ENCODE measurements at places on chromosomes 12 and 14. TPM values are rescaled to one million over a fixed set of nuclear protein-coding genes. Genes with fewer than 3 reads are reported as not detected.

Gene UBR7
- polyA plus RNA-seq, result 10.1 TPM

GRCh38 chr14:104734991-104735779, 11.2 kb downstream of the ADSS1 start:
- H3K36me3 ChIP-seq, result no peaks in the 10 kb centered on the region
- no peak overlapping the region for H3K27ac ChIP-seq
- H3K27me3 ChIP-seq, result no peaks in the 10 kb centered on the region
- DNase-seq, result no peak

DNA sequence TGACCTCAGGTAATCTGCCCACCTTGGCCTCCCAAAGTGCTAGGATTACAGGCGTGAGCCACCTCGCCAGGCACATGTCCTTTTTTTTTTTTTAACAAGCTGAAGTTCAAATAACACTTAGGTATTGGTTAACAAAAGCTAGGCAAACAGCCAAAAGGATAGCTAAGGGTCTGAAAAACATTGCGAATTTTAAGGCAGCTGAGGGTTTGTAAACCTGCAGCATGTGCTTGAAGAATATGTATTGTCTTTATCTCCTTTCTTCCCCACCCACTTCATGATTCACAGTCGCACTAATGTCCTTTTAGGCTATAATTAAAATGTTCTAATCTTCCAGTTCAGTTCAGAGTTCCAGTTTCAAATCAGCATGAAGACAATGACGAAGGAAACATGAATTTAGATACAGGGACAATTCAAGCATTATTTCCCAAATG, 30.1 kb upstream of the CERS5 start:
- H3K4me1 ChIP-seq, result no peaks in the 10 kb centered on the region
- H3K4me3 ChIP-seq, result no peak overlapping the region
- H3K36me3 ChIP-seq, result peaks cover 3% of the 10 kb centered on the region
- no peak overlapping the region for H3K27ac ChIP-seq
- H3K27me3 ChIP-seq, result no peaks in the 10 kb centered on the region

DNA sequence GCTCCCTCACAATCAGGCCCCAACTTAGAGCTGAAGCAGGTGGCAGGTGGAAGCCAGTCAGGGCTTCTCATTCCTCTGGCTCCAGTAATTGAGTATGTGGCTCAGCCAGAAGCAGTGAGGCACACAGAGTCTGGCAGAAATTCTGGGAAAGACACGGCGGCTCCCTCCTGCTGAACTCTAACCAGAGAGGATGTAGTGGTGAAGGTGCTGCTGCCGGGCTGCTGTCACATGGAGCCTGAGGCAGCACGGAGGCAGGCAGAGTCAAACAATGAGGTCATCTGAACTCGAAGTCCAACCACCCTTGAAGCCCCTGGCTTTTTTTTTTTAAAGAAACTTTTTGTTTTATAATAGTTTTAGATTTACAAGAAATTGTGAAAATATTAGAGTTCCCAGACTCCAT, 33.4 kb upstream of the SMOC1 start:
- DNase-seq, result no peak
- H3K4me3 ChIP-seq, result no peak overlapping the region
- no peaks in the 10 kb centered on the region for H3K4me1 ChIP-seq
- H3K27me3 ChIP-seq, result no peaks in the 10 kb centered on the region
- no peaks in the 10 kb centered on the region for H3K36me3 ChIP-seq
- H3K27ac ChIP-seq, result no peak overlapping the region

GRCh38 chr14:64812412-64812811, 67.3 kb downstream of the SPTB start:
- no peak overlapping the region for H3K4me3 ChIP-seq
- no peak overlapping the region for H3K27ac ChIP-seq
- H3K27me3 ChIP-seq, result no peaks in the 10 kb centered on the region

GRCh38 chr14:32662211-32662610, 276.5 kb upstream of the NPAS3 start:
- DNase-seq, result no peak
- no peak overlapping the region for H3K27ac ChIP-seq
- H3K4me1 ChIP-seq, result no peaks in the 10 kb centered on the region
- H3K4me3 ChIP-seq, result no peak overlapping the region
- H3K27me3 ChIP-seq, result no peaks in the 10 kb centered on the region

DNA sequence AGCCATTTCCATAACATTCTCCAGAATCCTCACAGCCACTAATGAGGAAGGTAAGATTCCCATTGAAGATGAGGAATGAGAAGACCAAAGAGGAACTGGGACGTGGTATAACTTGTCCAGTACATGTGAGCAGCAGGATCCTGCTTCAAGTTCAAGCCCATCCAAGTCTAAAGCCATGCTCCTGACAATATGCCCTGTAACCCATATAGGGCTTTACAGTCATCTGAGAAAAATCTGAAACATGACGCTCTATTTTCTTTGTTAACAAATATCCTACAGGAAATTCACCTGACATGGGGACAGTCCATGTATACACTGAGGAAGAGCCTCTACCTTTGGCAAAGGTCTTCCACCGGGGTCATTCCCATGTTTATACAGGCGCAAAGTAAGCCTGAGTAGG, 3.1 kb upstream of the ACTR6 start:
- no peaks in the 10 kb centered on the region for H3K36me3 ChIP-seq
- H3K4me3 ChIP-seq, result no peak overlapping the region
- H3K27ac ChIP-seq, result no peak overlapping the region
- H3K27me3 ChIP-seq, result no peaks in the 10 kb centered on the region
- DNase-seq, result no peak

Gene VWF
- 15.9 TPM for polyA plus RNA-seq

DNA sequence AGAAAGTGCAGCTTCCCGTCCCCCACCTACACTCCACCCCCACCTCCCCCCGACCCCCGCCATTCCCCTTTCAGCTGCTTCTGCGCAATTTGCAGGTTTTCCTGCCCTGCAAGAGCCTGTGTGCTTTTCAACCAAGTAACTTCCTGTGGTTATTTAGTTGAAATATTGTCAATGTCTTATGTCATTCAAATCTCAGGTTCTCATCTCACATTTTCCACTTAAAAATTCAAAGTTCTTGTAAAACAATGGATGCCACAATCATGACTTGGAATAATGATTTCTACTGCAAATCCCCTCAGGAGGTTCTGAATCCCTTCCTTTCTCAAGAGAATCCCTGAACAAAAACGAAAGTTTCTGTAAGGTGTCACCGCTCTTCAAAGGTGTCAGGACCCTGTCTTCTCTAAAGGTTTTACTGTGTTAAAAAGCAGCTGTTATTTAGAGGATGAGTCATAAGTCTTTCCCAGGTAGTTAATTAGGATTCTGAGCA, 31.6 kb downstream of the WBP11 start:
- H3K27me3 ChIP-seq, result no peaks in the 10 kb centered on the region
- no peak for DNase-seq
- H3K36me3 ChIP-seq, result no peaks in the 10 kb centered on the region
- H3K4me3 ChIP-seq, result peak overlapping the region; percentile 64
- H3K27ac ChIP-seq, result peak overlapping the region; percentile 95
- peaks cover 4% of the 10 kb centered on the region for H3K4me1 ChIP-seq

- H3K4me3 ChIP-seq, result peak overlapping the region; percentile 26
- peaks cover 3% of the 10 kb centered on the region for H3K4me1 ChIP-seq
- no peaks in the 10 kb centered on the region for H3K27me3 ChIP-seq
- DNase-seq, result no peak
Observed at GRCh38 chr12:55743406-55744339, 751 bp downstream of the GDF11 start.

- H3K4me3 ChIP-seq, result no peak overlapping the region
- peaks cover 26% of the 10 kb centered on the region for H3K4me1 ChIP-seq
- no peaks in the 10 kb centered on the region for H3K36me3 ChIP-seq
- H3K27me3 ChIP-seq, result no peaks in the 10 kb centered on the region
Observed at GRCh38 chr14:68363843-68364767, 428.8 kb downstream of the ZFP36L1 start.

- DNase-seq, result no peak
- H3K27ac ChIP-seq, result no peak overlapping the region
- H3K4me1 ChIP-seq, result peaks cover 36% of the 10 kb centered on the region
- H3K36me3 ChIP-seq, result no peaks in the 10 kb centered on the region
- H3K4me3 ChIP-seq, result no peak overlapping the region
Observed at GRCh38 chr14:99475179-99475578, 5.5 kb downstream of the SETD3 start.

- H3K27ac ChIP-seq, result no peak overlapping the region
- H3K4me1 ChIP-seq, result no peaks in the 10 kb centered on the region
- no peak for DNase-seq
- H3K4me3 ChIP-seq, result no peak overlapping the region
- H3K27me3 ChIP-seq, result no peaks in the 10 kb centered on the region
Observed at GRCh38 chr14:101927859-101928258, 36.5 kb upstream of the DYNC1H1 start.

DNA sequence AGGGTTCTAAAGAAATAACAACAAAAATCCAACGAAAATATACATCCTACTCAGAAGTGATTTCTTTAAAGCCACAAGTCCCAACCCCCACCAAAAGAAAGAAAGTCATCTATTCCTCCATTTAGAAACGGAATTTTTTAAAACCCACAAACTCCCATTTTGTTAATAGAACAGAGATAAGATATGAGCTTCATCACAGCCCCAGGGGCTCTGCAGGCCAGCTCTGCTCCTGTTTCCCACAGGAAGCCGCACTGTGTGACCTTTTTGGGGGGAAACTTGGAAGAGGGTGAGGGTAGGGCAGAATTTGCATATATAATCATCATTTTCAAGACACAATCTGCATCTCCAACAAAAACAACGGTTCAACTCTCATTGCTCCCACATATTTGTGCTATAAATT, 2.8 kb downstream of the FBXL14 start:
- H3K4me3 ChIP-seq, result no peak overlapping the region
- no peaks in the 10 kb centered on the region for H3K36me3 ChIP-seq
- no peak overlapping the region for H3K27ac ChIP-seq
- DNase-seq, result no peak
- no peaks in the 10 kb centered on the region for H3K27me3 ChIP-seq

DNA sequence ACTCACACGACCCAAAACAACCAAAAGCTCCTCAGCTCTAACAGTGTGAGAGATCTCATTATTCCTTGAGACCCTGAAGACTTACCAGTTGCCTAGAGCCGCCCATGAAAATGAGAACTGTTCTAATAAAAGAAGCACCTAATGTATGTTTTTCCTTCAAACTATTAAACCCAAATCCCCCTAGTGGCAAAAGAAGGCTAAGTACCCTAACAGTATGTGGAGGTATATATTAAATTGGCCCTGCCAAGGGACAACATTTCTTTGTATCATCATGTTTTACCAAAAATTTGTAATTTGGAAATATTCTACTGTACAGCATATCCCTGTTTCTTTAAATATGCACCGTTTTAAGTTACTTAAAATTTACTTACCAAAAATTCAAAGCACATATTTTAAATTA, 38.0 kb upstream of the PPFIA2 start:
- H3K27me3 ChIP-seq, result no peaks in the 10 kb centered on the region
- H3K27ac ChIP-seq, result no peak overlapping the region
- H3K36me3 ChIP-seq, result no peaks in the 10 kb centered on the region
- H3K4me3 ChIP-seq, result no peak overlapping the region

Gene TSPAN11
- polyA plus RNA-seq, result 0.61 TPM

- H3K4me1 ChIP-seq, result no peaks in the 10 kb centered on the region
- DNase-seq, result no peak
- no peaks in the 10 kb centered on the region for H3K27me3 ChIP-seq
- H3K4me3 ChIP-seq, result no peak overlapping the region
Observed at GRCh38 chr12:77835969-77836368, 5.3 kb downstream of the NAV3 start.

DNA sequence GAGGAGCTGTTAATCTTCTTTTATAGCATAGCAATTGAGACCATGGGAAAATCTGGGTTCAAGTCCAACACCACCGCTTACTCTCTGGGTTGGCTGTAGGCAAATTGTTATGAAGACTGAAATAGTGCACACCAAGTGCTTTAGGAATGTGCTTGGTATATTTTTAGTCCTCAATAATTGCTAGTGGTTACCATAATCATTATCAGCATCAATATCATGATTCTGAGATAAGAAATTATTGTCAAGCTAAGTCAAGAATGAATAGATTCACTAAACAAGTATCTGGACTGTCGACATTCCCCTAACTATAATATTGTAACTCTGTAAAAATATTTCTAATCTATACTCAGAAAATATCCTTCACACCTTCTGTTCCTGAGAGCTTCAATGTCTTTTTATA, 48.5 kb downstream of the ANO4 start:
- no peaks in the 10 kb centered on the region for H3K4me1 ChIP-seq
- DNase-seq, result no peak
- H3K4me3 ChIP-seq, result no peak overlapping the region
- no peaks in the 10 kb centered on the region for H3K27me3 ChIP-seq
- no peaks in the 10 kb centered on the region for H3K36me3 ChIP-seq
- H3K27ac ChIP-seq, result no peak overlapping the region

DNA sequence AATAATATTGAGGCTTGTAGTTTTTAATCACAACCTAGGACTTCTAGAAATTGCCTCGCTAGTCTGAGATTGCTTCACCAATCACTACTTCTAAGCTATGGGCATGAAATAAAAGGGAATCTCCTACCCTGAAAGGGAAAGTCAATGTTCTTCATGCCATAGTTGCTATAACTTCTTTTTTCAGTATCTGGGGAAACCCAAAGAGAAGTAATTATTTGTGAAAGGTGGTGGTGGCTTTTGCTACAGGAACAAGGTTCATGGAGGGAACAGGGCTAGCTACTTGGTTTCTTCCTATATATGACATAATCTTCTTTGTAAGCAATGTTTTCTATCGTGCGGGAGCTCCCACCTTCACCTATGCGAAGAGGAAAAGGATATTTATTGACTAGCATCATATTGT, 61.6 kb upstream of the DNM1L start:
- peaks cover 19% of the 10 kb centered on the region for H3K36me3 ChIP-seq
- no peaks in the 10 kb centered on the region for H3K4me1 ChIP-seq
- no peak overlapping the region for H3K27ac ChIP-seq
- no peak overlapping the region for H3K4me3 ChIP-seq

Gene KRT4
- polyA plus RNA-seq, result 1.9 TPM

- H3K36me3 ChIP-seq, result no peaks in the 10 kb centered on the region
- peak; percentile 68 for DNase-seq
- H3K27ac ChIP-seq, result peak overlapping the region; percentile 93
- H3K4me3 ChIP-seq, result peak overlapping the region; percentile 90
- no peaks in the 10 kb centered on the region for H3K27me3 ChIP-seq
Observed at GRCh38 chr12:6688543-6688998, 604 bp downstream of the ZNF384 start.

Gene RDH16
- 0.84 TPM for polyA plus RNA-seq

GRCh38 chr12:85448548-85449139, 168.6 kb downstream of the ALX1 start:
- H3K4me1 ChIP-seq, result no peaks in the 10 kb centered on the region
- no peaks in the 10 kb centered on the region for H3K36me3 ChIP-seq
- no peak overlapping the region for H3K4me3 ChIP-seq
- DNase-seq, result no peak
- H3K27me3 ChIP-seq, result no peaks in the 10 kb centered on the region

- no peaks in the 10 kb centered on the region for H3K36me3 ChIP-seq
- H3K27me3 ChIP-seq, result no peaks in the 10 kb centered on the region
- no peak overlapping the region for H3K4me3 ChIP-seq
- no peak overlapping the region for H3K27ac ChIP-seq
- no peak for DNase-seq
Observed at GRCh38 chr12:124756760-124757159, 106.9 kb downstream of the SCARB1 start.

All from pancreas (tissue), 10 donors.